ENCODE measurements at places on chromosomes 4 and X. TPM values are rescaled to one million over a fixed set of nuclear protein-coding genes. Genes with fewer than 3 reads are reported as not detected.

DNA sequence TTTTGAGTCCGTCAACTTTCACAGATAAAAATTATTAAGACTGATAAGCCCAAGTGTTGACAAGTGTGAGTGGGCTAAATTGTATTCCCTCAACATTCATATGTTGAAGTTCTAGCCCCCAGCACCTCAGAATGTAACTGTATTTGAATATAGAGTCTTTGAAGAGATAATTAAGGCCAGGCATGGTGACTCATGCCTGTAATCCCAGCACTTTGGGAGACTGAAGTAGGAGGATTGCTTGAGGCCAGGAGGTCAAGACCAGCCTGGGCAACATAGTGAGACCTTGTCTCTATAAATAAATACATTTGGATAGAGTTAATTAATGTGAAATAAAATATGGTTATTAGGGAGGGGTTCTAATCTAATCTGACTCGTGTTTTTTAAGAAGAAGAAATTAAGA is 29.7 kb upstream of the SLC25A4 start:
- DNase-seq: no peak

The TCP11X1 gene
- polyA plus RNA-seq: not detected

The VCX2 gene
- polyA plus RNA-seq: not detected

The ASMTL gene
- polyA plus RNA-seq: 36.6 TPM

The FMR1NB gene
- polyA plus RNA-seq: 0.16 TPM

The EVC2 gene
- polyA plus RNA-seq: 9.4 TPM

GRCh38 chr4:127506283-127506682 is 126.5 kb upstream of the INTU start:
- DNase-seq: no peak

The RHOH gene
- 0.48 TPM for polyA plus RNA-seq

DNA sequence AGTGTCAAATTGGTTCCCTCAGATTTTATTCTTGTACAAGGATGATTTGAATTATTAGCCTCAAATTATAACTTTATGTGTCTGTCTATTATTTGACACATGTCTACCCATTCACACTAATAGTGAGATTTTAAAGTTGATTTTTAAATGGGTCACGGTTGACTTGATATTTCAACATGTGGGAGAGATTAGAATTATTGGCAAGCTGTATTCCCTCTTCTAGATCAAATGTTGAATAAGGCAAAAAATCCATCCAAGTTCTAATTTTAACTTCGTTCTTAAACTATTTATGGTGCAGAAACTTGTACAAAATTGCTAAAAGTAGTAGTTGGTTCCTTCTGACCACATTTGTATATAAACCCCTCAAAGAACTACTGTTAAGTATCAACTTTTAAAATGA is 1498.0 kb downstream of the STIM2 start:
- DNase-seq: no peak

- DNase-seq: no peak
Observed at GRCh38 chr4:4256799-4257198, 8.8 kb upstream of the TMEM128 start.

The ADRA2C gene
- polyA plus RNA-seq: 18.8 TPM

DNA sequence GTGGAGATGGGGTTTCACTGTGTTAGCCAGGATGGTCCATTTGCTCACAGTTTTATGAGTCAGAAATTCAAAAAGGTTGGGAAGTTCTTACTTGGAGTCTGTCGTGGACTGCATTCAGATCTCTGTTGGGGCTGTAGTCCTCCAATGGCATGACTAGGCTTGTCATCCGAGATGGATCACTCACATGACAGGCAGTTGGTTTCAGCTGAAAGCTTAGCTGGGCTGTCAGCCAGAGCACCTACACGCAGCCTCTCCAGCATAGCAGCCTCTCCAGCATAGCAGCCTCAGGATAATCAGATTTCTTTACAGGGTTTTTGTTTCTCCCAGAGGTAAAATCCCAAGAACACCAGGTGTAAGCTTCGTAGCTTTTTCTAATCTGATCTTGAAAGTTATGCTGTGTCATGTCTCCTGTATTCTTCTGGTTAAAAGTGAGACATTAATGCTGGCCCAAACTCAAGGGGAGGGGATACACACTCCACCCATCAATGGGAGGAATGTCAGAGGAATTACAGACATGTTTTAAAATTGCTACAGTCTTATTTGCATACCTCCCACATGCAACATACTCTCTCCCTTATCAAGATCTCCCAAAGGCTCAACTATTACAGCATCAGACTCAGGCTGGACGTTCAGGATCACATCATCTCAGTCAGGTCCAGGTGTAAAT is 31.6 kb upstream of the SOD3 start:
- peak; percentile 16 for DNase-seq

The MGARP gene
- 0.44 TPM for polyA plus RNA-seq

The SAGE1 gene
- polyA plus RNA-seq: not detected

DNA sequence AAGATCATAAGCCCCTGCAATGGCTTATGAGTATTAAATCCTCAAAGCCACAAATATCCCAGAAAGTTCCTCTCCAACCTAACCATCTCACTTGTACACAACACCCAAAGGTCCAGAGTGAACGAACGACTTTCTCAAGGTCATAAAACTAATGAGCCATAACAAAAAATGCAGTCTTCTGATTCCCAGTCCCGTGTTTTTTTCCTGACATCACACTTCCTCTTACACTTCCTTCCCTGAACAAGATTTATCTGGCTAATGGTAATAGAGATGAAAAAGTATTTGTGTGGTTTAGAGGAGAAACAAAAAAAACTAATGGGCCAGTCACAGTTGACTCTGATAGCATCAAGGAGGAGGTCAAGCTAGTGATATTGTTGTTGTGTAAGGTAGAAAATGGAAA is 99.5 kb upstream of the KLHL13 start:
- no peak for DNase-seq

The MAGEA8 gene
- 0.73 TPM for polyA plus RNA-seq

- DNase-seq: no peak
Observed at GRCh38 chr4:157271166-157271869, 50.8 kb downstream of the GRIA2 start.

The SCLT1 gene
- 18.0 TPM for polyA plus RNA-seq

GRCh38 chrX:153657161-153657560 is 10.2 kb downstream of the DUSP9 start:
- DNase-seq: no peak

DNA sequence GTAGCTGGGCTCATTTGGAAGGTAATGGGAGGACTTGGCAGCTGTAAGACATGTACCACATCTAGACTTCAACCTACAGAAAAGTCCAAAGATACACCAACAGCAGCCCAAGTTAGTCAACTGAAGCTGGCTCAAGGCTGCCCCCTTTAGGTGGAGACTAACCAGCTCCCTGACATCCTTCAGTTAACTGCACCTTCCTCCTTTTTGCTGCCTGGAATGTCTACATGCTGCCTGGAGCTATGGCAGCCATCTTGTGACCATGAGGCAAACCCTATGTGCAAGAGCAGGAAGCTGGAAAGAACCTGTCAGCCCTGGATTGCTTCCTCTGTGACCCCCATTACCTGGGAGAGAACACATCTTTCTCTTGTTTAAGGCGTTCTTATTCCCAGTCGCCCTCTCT is 25.8 kb downstream of the ARSD start:
- no peak for DNase-seq

- DNase-seq: no peak
Observed at GRCh38 chr4:90950385-90950841, 823.2 kb downstream of the CCSER1 start.

DNA sequence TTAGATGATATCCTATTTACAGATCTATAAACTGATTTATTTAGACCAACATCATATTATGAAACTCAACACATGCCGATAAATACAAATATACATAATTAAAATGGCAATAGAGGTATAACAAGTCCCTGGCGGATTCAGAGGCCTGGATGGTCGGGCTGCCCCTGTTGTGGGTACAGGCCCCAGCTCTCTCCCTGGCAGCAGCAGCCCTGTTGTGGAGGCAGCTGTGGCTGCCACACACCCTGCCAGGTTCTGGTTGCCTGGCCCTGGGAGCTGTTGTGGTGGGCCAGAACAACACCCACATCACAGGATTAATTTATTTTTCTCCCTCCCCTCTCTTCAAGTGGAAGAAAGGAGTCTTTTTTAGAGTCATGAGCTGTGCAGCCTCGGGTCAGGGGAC is 12.1 kb upstream of the TCEAL2 start:
- DNase-seq: no peak

GRCh38 chr4:91681544-91681943 is 622.2 kb upstream of the GRID2 start:
- no peak for DNase-seq

DNA sequence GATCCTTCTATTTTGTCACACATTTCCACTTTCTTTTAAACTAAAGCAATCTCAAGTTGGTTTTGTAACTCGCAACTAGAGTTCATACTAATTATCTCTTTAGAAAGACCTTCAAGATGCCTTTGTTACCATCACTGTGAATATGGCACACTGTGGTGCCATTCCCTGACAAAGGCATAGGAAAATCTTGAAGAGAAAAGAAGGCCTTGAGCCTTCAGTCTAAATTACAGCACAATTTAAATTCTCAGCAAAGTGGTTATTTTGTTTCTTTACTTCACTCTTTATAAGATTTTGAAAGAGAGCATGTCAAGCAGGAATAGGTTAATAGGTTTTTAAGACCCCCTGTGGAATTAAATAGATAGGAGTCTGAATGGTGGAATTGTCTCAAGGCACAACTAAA is 89.0 kb upstream of the BANK1 start:
- no peak for DNase-seq

DNA sequence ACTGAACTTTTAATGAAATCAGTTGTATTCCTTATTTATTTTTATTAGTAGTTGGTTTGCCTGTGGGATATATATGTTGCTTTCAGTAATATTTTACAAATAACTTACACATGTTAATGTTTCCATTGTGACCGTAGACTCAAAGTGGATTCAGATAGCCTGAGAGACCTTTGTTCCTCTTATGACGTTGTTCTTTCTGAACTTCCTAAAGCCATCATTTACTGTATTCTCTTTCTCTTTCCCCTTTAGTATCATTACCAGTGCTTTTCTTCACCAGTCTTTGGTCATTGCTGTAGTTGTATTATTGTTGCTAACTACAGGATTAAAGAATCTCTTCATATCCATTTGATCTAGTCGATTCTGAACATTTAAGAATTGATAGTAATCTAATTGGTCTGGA is 4.3 kb downstream of the STIM2 start:
- DNase-seq: no peak

The ALAS2 gene
- 10.8 TPM for polyA plus RNA-seq

DNA sequence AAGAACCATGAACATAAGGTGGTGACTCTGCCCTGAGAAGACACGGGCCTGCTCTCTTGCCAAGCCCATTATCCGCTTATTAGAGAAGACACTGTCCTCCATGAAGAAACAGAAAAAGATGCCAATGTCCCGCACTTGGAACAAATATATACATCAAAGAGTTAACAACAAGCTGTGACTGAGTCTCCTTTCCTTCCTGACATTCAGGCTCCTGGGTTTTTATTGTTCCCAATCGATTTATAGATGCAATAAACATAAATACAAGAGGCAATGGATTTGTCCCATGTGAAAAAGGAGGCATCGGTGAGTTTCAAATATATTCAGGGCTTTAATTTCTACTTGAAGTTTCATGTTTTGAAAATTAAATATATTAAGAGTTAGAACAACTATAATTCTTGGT is 169.2 kb upstream of the CPEB2 start:
- DNase-seq: no peak

DNA sequence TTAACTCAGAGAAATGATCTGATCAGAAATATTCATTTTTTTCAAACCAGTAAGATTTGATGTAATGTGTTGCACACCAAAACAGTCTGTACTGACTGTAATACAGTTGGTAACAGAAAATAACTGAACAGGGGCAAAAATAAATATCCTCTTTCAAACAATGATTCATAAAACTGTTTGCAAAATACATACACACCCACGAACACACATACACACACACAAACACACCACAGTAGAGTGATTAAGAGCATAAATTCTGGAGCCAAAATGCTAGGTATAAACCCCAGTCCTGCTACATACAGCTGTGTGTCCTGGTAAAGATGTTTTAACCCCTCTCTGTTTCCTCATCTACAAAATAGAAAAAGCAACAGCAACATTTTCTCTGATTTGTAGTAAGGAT is 376.6 kb downstream of the PDGFC start:
- no peak for DNase-seq

The CXorf58 gene
- 0.34 TPM for polyA plus RNA-seq

- DNase-seq: no peak
Observed at GRCh38 chr4:41024556-41025491, 189.5 kb downstream of the APBB2 start.

The GIMD1 gene
- polyA plus RNA-seq: not detected

The SEC31A gene
- polyA plus RNA-seq: 243 TPM

DNA sequence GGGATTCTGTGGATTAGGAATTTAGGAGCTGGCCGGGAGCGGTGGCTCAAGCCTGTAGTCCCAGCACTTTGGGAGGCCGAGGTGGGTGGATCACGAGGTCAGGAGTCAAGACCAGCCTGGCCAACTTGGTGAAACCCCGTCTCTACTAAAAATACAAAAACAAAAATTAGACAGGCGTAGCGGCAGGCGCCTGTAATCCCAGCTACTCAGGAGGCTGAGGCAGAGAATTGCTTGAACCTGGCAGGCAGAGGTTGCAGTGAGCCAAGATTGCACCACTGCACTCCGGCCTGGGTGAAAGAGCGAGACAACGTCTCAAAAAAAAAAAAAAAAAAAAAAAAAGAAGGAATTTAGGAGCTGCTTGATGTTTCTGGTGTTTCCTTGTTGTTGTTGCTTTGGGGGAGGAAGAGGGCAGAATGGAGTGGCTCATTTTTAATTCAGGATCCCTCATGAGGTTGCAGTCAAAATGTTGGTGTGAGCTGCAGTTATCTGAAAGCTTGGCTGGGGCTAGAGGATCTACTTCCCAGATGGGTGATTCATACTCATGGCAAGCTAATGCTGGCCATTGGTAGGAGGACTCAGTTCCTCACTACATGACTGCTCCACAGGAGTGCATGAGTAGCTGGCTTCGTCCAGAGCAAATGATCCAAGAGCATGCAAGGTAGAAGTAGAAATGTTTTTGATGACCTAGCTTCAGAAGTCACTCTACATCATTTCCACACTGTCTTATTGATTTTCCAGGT is 26.5 kb upstream of the JADE1 start:
- no peak for DNase-seq

The TCEAL7 gene
- polyA plus RNA-seq: 30.7 TPM

DNA sequence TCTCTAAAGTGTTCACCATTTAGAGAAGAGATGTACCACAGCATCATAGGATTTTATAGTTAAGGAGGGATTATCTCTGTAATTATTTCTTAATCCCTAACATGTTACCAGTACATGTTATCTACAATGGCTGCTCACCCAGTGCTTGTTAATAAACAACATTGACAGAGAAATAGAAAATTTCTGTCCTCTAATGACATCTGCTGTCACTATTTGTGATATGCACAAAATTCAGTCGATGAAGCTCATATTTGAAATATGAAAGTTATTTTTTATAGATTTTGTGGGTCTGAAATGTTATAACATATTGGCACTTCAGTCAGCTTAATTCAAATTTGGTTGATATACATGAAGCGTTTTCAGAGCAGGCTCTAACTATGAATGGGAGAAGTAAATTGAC is 48.8 kb upstream of the GRXCR1 start:
- no peak for DNase-seq

GRCh38 chrX:50910685-50911176 is at the start of gene BMP15:
BMP15 (plus strand) TSS chrX:50910735; CDS start chrX:50910784, 49 bp downstream.
- no peak for DNase-seq

Data from renal pelvis (tissue), 12 donors.